ENCODE measurements at places on chromosomes 5 and 9.

DNA sequence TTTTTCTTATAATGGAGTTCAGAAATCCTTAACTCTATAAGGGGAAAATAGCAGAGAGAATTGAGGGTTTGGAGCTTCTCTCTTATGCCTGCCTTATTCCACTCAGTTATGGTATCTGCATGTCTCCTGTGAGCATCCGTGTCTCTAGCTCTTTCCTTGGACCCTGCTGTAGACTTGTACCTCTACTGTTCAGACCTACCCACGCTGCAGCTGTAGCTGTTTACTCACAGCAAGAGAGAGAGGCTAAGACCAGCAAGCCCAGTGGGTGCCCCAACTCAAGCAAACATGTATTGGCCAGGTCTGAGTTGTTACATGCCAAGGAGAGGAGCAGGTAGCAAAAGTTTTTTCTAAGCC, 7.1 kb upstream of the PCSK1 start:
- no peak for DNase-seq

GRCh38 chr9:113228130-113228665, 6.9 kb downstream of the SLC31A1 start:
- DNase-seq = no peak

GRCh38 chr5:10521466-10522223, 42.2 kb upstream of the ANKRD33B start:
- DNase-seq = no peak

- no peak for DNase-seq
These were observed 21.7 kb downstream of the PHF2 start for GRCh38 chr9:93597871-93598646.

DNA sequence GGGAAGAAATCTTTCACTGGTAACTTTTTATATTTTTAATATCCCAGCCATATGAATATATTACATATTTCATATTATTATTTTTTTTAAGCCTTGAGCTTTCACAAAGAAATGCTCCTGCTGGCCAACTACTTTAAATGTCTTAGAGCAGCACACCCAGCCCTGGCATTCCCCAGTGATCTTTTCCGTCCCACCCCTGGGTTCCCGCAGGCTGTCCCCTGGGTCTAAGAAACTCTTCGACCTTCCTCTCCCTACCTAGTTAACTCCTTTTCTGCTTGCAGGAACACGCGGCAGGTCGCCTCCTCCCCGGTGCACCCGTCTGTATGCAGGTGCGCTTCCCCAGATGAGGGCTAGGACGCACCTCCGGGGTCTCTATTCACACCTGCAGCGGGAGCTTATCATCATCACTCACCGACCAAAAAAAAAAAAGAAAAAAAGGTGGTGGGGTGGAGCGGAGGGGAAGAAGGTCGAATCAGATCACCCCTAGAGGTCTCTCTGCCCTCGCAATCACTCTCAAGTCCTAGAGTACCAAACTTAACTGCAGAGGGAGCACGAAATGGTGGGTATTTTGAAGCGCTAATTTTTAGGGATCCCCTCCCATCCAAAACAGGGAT, 696 bp downstream of the ZFP62 start:
- DNase-seq = no peak

Data from activated CD8-positive, alpha-beta memory T cell treated with anti-CD3 and anti-CD28 coated beads for 4 hours (primary cell).